ENCODE measurements at places on chromosomes 7 and 10. TPM values are rescaled to one million over a fixed set of nuclear protein-coding genes. Genes with fewer than 3 reads are reported as not detected.
A peak's percentile ranks its signal among the peaks of the same experiment; 100 is the strongest.

- no peak for DNase-seq
These were observed 335.2 kb upstream of the ZNF32 start for GRCh38 chr10:43983856-43984271.

- DNase-seq: no peak
These were observed 62.4 kb downstream of the CTTNBP2 start for GRCh38 chr7:117810642-117811512.

Gene GBX1
- not detected for polyA plus RNA-seq

Gene SLC39A12
- not detected for polyA plus RNA-seq

- DNase-seq: no peak
These were observed 46.0 kb downstream of the ATAD1 start for GRCh38 chr10:87771871-87772500.

Gene TAS2R16
- polyA plus RNA-seq: not detected

DNA sequence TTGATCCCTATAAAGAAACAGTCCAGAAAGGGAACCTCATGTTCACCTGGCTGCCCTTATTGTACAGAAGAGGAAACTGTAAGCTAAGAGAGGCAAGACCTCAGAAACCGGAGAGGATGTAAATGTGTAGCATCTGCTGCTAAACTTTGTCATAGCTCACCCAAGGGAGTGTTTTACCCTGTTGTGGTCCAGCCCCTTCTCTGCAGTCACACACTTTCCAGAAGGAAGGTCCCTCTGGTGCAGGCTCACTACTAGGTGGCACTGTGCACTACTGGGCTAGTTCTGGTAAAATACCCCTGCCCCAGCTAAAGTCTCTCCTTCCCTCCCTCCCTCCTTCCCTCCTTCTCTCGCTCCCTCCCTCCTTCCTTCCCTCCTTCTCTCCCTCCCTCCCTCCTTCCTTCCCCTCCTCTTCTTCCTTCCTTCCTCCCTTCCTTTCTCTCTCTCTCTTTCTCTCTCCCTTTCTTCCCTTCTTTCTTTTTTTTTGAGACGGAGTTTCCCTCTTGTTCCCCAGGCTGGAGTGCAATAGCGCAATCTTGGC is 42.5 kb upstream of the LCOR start:
- peak; percentile 39 for DNase-seq

- DNase-seq: peak; percentile 13
These were observed 221.3 kb downstream of the ARHGAP12 start for GRCh38 chr10:31707093-31708039.

DNA sequence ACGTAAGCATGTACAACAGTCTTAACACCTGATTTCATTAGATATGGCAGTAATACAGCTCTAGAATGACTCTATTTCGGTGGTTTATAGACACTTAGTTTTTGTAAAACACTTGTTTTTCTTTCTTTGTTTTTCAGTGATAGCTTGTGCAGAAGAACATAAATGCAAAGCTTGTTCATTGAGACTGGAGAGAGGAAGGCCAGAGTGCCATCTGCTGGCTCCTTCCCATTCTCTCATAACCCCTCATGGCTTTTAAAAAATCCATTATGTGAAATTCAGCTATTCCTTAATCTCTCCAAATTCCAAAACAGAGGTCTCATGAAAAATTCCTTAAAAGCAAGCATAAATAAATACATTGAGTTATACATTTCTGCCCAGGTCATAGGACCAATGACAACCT is 76.3 kb downstream of the CACNB2 start:
- no peak for DNase-seq

DNA sequence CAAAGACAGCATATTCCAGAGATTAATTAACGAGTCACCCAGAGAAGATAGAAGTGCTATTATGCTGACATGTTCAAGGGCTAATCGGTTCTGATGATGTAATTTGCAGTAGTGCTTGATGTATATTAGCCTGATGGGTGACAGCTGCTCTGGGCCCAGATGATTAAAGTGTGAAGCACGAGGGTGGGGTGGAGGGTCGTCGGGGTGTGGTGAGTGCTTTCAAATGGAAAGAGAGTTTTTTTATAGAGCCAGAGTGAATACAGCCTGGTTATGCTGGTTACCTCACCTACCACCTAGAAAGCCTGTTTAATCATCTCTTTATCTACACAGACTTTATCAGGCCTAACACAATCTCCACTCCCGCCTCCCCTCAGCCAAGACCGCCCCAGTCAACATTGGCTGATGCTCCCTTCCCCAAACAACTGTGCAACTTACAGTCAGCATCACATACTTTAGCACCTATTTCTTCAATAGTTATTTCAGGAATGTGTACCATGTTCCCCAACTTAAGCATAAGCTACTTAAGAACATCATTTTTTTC is 11.5 kb upstream of the STN1 start:
- no peak for DNase-seq

- no peak for DNase-seq
These were observed 21.4 kb upstream of the ODAD2 start for GRCh38 chr10:28020080-28020860.

DNA sequence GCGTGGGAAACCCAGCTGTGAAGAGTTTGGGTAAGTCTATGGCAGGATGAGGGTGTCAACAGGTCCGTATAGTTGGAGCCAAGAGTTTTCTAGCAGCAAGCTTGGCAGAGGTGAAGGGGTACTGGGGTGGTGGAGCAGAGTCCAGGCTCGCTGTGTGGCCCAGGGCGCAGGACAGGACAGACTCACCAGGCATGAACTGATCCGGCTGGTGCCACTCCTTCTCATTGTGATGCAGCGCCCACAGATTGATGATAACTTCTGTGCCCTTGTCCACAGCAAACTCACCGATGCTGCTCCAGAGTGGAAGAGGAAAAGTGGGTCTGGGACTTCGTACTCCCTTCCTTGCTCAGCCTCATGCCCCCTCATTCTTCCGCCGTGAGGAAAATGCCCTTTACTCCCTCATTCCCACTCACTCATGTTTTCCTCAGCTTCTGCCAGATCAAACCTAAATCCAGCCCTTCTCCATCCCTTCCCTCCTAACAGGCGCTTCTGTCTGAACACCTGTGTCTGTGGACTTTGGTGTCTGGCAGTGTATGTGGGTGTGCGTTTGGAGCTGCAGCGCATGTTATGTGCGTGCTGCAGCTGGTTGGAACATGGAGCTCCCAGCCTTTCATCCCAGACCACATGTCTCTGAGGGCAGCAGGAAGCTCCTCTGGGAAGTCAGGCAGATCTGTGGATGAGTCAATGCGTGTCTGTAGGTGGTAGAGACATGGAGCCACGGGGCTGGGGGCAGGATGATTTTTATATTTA is 5.7 kb downstream of the CYP17A1 start:
- no peak for DNase-seq

Gene ITPRID1
- not detected for polyA plus RNA-seq
